Stimulated activated CD4-positive, alpha-beta T cell treated with anti-CD3 and anti-CD28 coated beads, Interleukin-2, amount 100 ng/mL, for 24 hours (primary cell): ENCODE measurements at places on chromosomes 7 and 10.

DNA sequence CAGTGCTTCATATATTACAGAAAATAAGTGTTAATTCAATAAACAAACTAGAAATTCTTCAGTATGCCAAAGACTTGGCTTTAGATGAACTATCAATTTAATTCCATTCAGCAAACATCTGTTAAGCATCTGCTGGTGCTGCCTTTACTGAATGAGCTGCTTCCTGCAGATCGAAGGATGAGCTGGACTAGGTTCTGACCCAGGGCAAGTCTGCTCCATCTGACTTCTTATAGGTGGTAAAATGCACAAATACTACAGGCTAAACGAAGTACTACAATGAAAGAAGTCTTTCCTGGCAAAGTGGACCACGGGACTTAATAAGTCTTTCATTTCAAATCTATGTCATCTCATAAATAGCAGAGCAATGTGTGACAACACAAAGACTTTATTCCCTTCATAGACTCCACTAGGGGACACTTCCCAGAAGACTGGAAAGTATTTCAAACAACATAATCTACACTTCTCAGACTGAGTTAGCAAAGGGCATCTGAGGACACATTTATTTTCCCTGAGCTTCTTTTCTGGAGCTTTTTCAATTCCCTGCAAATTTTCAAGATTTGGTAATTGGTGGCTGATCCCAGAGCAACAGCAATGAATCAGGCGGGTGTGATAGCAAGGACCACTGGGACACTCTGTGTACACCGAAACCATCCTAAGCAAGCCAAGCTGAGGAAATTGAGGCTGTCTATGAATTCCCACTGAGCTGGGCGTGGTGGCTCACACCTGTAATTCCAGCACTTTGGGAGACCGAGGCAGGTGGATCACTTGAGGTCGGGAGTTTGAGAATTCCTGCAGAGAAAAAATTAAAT, 108.9 kb upstream of the FRMD4A start:
- no peak for DNase-seq

DNA sequence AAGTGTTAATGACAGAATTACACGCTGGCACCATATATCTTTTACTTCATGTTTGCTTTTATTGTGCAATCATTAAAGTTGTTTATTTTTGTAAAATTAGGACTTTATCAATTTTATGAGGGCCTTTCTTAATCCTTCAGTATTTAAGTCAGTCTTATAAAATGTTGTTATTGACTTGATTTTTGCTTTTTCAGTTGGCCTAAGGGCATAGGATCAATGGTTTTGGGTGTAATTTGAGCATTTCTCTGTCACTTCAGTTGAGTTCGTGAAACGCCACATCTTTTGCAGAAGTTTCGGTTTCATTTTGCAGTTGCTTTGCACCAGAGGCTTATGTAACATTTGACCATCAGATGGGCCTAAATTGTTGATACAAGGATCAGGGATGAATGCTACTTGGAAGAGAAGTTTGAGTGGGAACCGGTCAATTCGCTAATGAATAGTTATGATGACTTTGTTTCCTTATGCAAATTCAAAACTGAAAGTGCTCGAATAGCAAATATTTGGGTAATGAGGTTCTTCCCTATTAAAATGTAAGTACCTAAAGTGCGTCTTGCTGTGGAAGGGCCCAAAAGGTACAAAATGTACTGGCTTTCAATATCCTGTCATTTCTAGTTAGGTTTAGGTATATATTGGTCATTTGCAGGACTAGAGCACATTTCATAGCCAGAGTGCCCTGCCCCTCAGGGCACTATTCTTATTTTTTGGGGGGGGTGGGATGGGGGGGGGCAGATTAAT, 340.9 kb downstream of the LRMDA start:
- DNase-seq: no peak

- DNase-seq: no peak
Observed at GRCh38 chr7:3177271-3177670, 123.8 kb upstream of the SDK1 start.

- no peak for DNase-seq
Observed at GRCh38 chr7:68707159-68707558, 891.1 kb upstream of the AUTS2 start.

GRCh38 chr10:7035126-7035761, 375.6 kb downstream of the SFMBT2 start:
- DNase-seq: peak; percentile 57

DNA sequence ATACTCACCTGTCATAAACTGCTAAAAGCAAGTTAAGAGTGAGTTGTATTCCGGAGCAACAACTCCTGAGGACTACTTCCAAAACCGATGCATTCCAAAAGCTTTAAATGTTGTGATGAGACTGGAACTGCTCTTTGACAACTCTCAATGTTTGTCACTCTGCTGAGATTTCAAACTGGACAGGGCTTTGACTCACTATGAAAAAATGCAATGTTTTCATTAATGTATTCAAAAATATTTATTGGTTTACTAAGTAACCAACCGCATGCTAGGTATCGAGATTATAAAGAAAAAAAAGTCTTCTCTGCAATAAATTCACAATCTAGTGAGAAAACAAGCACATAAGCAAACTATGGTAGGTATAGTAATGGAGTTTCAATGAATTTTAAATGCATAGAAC, 107.9 kb upstream of the GNAI1 start:
- DNase-seq: no peak

DNA sequence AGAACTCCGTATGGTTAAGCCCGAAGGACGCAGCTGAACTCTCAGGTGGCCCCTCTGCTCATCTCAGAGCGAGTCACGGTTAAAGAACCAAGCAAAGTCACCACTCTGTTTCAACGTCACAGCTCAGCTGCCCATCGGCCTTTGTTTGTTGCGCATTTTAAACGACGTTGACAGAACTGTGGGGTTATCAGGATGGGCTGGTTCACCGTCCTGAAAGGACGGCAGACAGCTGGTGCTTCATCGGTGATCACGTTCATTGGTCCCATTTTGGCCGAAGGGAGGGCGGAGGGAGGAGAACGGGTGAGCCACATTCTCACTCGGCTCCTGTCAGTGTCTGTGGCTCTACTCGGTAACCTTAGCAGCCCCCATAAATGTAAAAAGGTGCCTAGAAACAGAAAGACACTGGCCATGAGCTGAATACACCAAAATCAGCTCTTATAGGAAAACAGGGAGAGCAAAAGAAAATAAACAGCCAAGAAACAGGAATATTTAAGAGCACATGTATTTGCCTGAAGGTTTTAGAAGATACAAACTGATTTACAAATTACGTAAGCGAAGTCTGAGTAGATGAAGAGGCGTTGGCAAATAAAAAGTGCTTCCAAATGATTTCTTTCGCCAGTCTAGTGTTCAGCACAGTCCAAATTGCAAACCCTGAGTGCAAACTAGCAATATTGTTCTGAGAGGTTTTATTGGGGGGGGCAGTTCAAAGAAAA, 8.4 kb downstream of the PRKAG2 start:
- no peak for DNase-seq

DNA sequence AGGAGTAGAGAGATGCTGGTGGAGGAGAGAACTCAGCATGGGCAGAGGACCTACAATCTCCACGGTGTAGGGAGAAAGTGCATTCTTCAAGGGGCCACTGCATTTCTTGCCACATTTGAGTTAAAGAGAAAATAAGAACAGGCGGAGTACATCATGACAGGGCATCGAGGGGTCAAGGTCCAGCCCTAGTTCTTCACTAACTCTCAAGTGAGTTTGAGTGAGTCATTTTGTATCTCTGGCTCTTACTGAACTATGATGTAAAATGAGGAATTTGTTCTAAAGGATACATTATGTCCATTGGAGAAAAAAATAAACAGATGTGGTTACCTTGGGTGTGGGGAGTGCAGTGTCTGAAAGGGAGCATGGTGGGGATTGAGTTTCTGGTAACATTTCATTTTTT, 182.9 kb downstream of the XPNPEP1 start:
- DNase-seq: no peak

- no peak for DNase-seq
Observed at GRCh38 chr10:30722956-30723620, 93.5 kb upstream of the LYZL2 start.

GRCh38 chr7:7417851-7418250, 117.8 kb downstream of the COL28A1 start:
- DNase-seq: no peak

GRCh38 chr10:76088980-76089379, 657.6 kb downstream of the LRMDA start:
- DNase-seq: no peak

- no peak for DNase-seq
Observed at GRCh38 chr7:47779341-47779771, 168.9 kb downstream of the PKD1L1 start.

GRCh38 chr10:102421757-102422512, 1.3 kb downstream of the FBXL15 start:
- no peak for DNase-seq

- no peak for DNase-seq
Observed at GRCh38 chr7:20514364-20514763, 101.1 kb upstream of the ABCB5 start.

- DNase-seq: no peak
Observed at GRCh38 chr7:133419041-133419440, 166.2 kb downstream of the EXOC4 start.

DNA sequence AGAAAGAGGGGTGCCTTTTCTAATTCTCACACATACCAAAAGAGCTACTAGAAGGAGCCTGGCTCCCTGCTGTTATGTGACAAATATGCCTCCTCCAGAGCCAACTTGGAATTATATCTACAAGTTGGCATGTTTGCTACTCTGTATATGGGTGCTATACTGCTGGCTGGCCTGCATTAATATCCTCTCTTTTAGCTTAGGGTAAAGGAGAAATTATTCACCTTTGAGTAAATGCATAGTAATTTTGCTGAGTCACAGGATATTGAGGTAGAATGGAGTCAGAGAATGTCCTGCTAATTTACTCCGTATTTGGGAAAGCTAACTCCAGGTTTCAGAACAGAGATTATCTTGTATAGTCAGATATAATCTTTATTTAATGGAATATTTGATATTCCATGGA, 24.2 kb upstream of the LIPN start:
- DNase-seq: no peak

DNA sequence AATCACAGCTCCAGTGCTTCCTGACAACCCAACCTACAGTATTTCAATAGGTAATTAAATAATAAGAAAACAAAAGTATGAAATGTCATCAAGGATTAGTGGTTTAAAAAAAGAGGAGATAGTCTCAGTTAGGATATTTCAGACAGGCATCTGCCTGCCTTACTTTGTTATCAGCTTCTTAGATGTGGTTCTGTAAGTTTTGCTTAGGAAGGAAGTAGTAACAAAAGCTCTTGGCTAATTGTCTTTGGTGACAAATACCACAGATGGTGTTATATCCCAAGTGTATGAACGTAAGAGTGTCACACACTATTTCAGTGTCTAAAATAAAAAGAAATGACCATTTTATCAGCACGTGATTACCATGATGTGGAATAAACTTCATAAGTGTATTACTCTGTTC, 9.8 kb upstream of the ACTA2 start:
- DNase-seq: no peak

- DNase-seq: no peak
Observed at GRCh38 chr7:93890464-93891068, at the start of gene TFPI2. Gene TFPI2 (minus strand): TSS chr7:93890753. CDS start chr7:93890678, 75 bp downstream.

DNA sequence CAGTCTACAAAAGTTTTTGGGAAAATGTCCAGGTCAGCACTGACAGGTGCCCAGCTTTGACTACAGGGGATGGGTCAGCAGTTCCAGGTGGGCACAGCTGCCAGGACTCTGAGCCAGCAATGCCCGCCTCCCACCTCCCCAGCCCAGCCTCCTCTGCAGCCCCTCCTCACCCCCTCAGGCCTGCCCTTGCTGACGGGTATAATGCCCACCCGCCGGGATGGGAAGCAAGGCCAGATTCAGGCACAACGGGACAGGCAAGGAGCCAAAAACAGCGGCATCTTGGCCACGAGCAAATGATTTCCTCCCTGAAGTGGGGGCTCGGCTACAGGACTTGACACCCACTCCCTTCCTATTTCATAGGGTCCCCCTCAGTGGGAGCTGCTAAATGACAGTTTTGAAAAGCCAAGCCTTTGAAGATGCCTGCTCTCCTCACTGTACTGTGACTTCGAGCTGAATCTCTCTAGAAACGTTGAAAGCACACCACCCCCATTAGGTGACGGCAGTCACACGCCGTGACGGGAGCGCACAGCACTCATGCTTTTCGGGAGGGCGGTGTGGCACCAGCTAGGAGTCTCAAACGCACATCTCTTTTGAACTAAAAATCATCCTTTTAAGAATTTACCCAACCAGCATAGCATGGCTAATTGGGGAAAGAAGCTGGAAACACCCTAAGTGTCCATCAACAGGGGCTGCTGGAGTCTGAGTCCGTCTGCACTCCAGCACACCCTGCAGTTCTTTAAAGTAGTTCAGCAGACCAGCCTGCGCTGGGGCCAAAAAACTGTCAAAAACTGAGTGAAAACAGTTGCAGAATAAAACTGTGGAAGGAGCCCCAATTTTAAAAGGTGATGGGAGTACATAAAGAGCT, 29.6 kb downstream of the MAD1L1 start:
- no peak for DNase-seq

DNA sequence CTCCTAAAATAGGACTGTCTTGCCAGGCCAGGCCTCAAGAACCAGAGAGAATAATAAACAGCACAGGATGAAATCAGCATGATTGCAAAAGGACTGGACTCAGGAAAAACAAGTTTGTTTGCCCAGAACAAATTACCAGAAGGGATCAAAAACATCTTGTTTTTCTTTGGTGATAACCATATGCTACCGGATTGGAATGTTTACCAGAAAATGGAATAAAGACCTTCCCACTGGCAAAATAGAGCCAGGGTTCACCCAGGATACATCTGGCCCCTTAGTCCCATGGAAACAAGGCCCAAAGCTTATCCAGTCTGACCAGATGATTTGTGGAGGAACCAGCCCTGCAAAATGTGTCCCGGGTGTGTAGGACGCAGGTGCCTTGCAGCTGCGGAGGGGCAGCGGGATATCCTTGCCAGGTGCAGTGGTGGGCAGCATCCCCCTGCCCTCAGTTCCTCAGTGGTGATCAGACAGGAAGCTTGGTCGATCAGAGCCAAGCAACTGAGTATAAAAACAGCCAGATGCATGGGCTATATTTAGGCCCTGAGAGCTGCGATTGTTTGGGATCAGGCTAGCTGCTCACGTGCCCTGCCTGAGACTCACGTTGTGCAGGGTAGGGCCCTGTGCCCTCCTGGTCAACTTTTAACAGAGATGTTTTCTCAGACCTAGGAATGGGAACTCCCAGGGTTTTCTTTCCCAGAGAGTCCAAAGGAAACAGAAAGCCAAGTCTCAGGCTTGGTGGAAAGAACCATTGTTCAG, 4.6 kb upstream of the ZNF22 start:
- DNase-seq: no peak

DNA sequence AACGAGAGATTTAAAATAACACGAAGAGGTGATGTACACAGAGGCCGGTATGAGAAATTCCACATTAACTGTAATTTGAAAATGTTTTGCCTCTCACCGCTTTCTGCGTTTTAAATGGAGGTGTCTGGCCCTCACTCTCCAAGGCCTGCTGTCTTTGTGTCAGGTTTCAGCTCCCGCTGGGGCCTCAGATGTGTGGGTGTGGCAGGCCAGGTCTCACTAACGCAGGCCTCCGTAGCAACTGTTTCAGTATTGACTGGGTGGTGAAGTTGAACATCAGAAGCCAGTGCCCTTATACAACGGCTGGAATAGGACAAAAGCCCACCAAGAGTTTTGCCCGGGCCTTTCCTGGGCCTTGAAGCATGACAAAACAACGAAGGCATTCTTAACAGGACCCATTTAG, 303.1 kb downstream of the ADARB2 start:
- no peak for DNase-seq

- DNase-seq: no peak
Observed at GRCh38 chr10:112791447-112791846, 158.6 kb upstream of the TCF7L2 start.
